PC-9 (cell line): ENCODE measurements at places on chromosomes 2 and 18. TPM values are rescaled to one million over a fixed set of nuclear protein-coding genes. Genes with fewer than 3 reads are reported as not detected.

Gene WDR35
- 7.4 and 8.2 TPM in 2 replicates for total RNA-seq

Gene GPR17
- not detected in 2 replicates for total RNA-seq

DNA sequence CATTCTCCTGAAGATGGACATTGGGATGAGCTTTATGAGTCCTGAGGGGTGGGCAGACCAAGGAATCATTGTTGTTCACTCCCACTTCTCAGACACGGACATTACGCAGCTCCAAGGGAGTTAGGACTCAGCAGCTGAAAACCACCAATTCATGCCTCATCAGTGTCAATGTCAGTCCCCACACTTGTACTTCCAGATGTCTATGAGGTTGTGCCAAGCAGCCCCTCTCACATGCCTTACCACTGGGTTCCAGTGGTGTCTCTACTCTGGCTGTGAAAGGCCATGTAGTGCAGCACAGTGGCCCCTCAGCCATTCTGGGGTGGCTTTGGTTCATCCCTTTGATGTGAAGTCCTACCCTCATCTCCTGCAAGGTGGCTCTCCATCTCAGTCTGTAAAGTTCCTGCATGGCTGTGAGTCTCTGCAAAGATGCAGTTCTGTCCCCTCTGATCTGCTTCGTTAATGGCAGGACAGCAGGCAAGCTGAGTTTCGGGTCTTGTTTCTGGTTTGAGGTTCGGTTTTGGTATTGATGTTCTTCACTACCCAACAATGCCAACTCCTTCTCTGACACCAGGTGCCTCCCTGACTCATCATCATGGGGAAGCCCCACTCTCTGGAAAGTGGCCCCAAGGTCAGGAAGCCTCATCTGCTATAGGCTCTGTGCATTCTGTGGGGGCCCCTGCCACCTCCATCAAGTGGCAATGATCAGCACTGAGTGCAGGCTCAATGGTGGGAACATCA lies 14.0 kb upstream of the COL6A3 start:
- H3K36me3 ChIP-seq, result no peaks in the 10 kb centered on the region
- no peak overlapping the region for H3K27ac ChIP-seq
- H3K27me3 ChIP-seq, result no peaks in the 10 kb centered on the region

- no peak overlapping the region for H3K27ac ChIP-seq
- H3K36me3 ChIP-seq, result no peaks in the 10 kb centered on the region
- H3K4me3 ChIP-seq, result no peak overlapping the region
- no peak for DNase-seq
Observed at GRCh38 chr2:195498176-195498575, 158.8 kb upstream of the SLC39A10 start.

DNA sequence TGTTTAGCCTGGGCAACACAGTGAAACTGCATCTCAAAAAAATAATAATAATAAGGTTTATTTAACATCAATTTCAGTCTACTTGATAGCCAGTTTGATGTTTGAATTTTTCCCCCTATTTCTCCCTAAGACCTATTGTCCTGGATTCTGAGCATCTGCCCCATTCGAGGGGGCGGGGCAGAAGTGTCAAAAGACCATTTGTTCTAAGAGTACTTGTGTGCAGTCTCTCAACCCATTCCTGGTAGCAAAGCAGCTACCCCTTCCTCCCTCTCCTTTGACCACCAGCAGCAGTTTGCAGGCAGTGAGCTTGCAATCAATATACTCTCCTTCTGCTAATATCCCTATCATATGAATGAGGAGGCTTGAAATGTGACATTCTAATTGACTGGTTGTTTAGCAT lies 71.9 kb downstream of the VWC2L start:
- no peak overlapping the region for H3K27ac ChIP-seq
- no peaks in the 10 kb centered on the region for H3K27me3 ChIP-seq
- H3K36me3 ChIP-seq, result no peaks in the 10 kb centered on the region
- no peaks in the 10 kb centered on the region for H3K4me1 ChIP-seq
- no peak overlapping the region for H3K4me3 ChIP-seq

- H3K27ac ChIP-seq, result no peak overlapping the region
- H3K27me3 ChIP-seq, result no peaks in the 10 kb centered on the region
- no peak for DNase-seq
- no peaks in the 10 kb centered on the region for H3K4me1 ChIP-seq
Observed at GRCh38 chr18:23912356-23912755, 102.2 kb upstream of the TTC39C start.

- H3K4me3 ChIP-seq, result no peak overlapping the region
- no peak overlapping the region for H3K27ac ChIP-seq
- no peaks in the 10 kb centered on the region for H3K36me3 ChIP-seq
- no peaks in the 10 kb centered on the region for H3K27me3 ChIP-seq
Observed at GRCh38 chr18:39460136-39460535, 1894.5 kb upstream of the CELF4 start.

DNA sequence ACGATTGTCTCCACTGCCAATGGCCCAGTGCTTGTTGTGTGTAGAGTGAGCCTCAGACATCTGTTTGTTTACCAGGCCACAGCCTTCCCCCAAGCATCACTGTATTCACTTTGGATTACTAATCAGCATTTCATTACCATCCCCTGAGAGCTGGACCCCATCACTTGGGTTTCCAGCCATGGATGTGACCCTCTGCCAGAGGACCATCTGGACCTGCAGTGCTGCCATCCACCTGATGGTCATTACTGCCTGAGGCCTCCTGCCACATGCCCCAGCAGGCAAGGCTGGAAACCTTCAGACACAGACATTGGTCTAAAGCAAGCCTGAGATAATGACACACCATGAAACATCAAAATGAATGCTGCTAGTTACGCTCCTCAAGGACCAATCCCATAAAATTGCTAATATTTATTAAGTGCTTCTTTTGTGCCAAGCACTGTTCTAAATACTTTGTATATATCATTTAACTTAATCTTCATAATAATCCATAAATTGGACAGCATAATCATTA lies 2096.3 kb upstream of the CELF4 start:
- H3K4me1 ChIP-seq, result no peaks in the 10 kb centered on the region
- no peak for DNase-seq
- no peaks in the 10 kb centered on the region for H3K36me3 ChIP-seq

DNA sequence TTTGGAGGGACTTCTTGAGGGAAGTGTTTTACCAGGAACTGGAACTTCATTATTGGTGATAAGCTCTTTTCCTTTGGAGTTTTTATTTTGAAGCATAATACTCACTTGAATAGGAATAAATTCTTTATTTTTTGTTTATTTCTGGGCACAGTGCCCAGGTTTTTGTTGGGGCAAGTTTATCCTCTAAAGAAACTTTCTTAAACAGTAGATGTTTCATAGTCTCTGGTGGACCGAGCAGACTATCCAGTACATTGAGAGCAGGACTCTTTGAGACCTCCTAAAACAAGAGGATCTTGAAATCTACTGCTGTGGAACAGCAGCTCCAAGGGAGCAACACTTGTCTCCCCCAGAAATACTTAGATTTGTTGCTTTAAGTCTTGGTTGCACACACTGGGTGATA lies 109.4 kb downstream of the PARD3B start:
- H3K4me3 ChIP-seq, result no peak overlapping the region
- H3K36me3 ChIP-seq, result no peaks in the 10 kb centered on the region
- DNase-seq, result no peak
- no peaks in the 10 kb centered on the region for H3K27me3 ChIP-seq
- H3K27ac ChIP-seq, result no peak overlapping the region

GRCh38 chr2:217822296-217823252 lies 180.2 kb downstream of the TNS1 start:
- no peak overlapping the region for H3K4me3 ChIP-seq
- no peaks in the 10 kb centered on the region for H3K4me1 ChIP-seq
- H3K27ac ChIP-seq, result no peak overlapping the region
- H3K36me3 ChIP-seq, result no peaks in the 10 kb centered on the region
- DNase-seq, result peak; percentile 13
